Tibial nerve (tissue), 4 donors: ENCODE measurements at places on chromosomes 13 and 19. TPM values are rescaled to one million over a fixed set of nuclear protein-coding genes. Genes with fewer than 3 reads are reported as not detected.

Gene CBLC
- not detected for total RNA-seq

Gene FLT3
- total RNA-seq, result 0.20 TPM

Gene LILRB3
- 8.2 TPM for total RNA-seq

Gene ZNF575
- total RNA-seq, result not detected

Gene IGFL2
- total RNA-seq, result not detected

Gene LILRA1
- 0.39 TPM for total RNA-seq

Gene TRMT1
- 59.4 TPM for total RNA-seq

Gene TIMM29
- 29.7 TPM for total RNA-seq

Gene ZNF66
- 4.2 TPM for total RNA-seq

Gene SOX1
- not detected for total RNA-seq

Gene TMC4
- not detected for total RNA-seq

Gene ZNF766
- 9.2 TPM for total RNA-seq

Gene DIRAS1
- 0.59 TPM for total RNA-seq

Gene PCDH9
- total RNA-seq, result 28.6 TPM

Gene CASP14
- total RNA-seq, result not detected

Gene ZNF112
- total RNA-seq, result 5.9 TPM

Gene APLP1
- 9.8 TPM for total RNA-seq

Gene LRG1
- total RNA-seq, result 0.66 TPM

Gene MAP4K1
- total RNA-seq, result 10.0 TPM

Gene KIRREL2
- total RNA-seq, result not detected

Gene CLDND2
- total RNA-seq, result not detected

Gene PROZ
- total RNA-seq, result not detected

Gene FUT3
- total RNA-seq, result not detected

Gene PRR19
- 0.44 TPM for total RNA-seq

Gene CATSPERD
- total RNA-seq, result not detected

Gene IL11
- not detected for total RNA-seq

Gene MCOLN1
- total RNA-seq, result 21.3 TPM

Gene FBXL12
- 32.9 TPM for total RNA-seq
